Mucosa of gallbladder (tissue), 1 donor: ENCODE measurements at places on chromosomes 3 and 15.

DNA sequence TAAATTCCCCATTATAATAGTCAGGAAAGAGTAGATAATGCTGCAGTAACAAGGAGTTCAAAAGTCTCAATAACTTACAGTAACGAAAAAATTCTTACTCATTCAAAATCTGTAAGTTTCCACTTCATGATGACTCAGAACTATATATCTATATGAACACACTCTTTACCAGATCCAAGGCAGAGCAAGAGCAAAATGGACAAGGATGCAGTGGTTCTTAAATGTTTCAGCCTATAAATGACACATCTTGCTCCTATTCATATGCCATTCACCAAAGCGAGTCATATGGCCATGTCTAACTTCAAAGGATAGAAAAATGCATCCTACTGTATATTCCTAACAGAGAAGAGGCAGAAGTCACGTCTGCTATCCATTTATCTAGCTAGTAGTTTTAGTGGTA lies 787.7 kb downstream of the NAALADL2 start:
- DNase-seq, result no peak

- no peak for DNase-seq
Observed at GRCh38 chr3:183975981-183976662, 41.6 kb downstream of the ABCC5 start.

DNA sequence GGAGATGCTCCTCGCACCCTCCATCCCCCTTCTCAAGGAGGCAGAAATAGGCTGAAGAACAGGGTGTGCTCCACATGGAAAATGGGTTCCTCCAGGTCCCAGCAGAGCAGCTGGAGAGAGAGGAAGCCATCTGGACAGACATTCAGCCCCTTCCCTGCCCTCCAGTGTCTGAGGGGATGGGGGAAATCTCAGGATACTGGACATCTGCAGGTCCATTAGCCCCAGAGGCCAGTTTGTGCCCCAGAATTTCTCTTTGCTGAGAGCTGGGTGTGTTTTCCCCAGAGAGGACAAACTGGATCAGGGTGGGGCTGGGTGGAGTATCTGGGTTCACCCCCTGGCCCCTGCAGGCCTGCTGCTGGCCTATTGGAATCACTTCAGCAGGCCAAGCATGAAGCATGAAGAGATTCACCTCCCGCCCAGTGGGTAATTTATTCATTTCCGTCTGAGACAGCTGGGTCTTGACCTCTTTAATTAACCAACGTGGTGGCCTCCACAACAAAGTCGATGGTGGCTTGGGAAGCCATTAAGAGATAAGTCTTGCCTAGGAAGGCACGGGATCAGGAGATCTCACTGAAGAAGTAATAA lies 4.6 kb downstream of the FAM3D start:
- DNase-seq, result no peak

GRCh38 chr15:80861731-80862170 lies 82.6 kb downstream of the CEMIP start:
- DNase-seq, result no peak

DNA sequence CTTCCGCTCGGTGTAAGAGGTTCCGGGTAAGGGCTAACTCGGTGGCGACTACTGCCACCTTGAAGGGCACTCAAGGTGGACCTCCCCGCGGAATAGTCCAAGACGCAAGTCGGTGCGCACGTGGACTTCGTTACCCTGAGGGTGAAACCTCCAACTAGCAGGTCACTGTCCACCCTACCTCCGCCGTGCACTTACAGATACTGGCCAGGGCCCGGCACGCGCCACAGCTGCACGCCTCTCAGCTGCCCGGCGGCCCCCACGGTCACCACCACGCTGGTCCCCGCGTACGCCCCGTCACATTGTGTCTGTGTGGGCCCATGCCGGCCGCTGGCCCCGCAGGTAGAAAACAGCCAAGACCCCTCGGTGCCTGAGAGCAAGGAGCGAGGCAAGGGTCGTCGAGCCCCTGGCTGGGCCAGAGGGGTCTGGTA lies 1.1 kb downstream of the LTK start:
- no peak for DNase-seq

DNA sequence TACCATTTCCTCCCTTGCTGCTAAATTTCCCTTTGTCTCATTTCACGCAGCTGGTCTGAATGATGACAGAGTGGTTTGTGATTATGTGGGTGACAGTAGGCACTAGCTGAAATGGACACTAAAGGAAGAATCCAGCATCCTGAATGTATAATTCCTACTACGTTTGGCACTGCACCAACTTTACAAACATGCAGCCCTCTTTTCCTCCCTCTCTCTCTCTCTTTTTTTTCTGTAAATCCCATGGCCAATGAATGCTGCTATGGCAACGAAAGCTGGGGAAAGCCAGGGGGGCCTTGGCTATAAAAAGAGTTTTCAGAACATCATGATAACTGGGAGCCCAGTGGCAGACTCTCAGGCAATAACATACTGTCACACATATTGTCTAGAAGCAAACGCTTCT lies 367.2 kb upstream of the AGTR1 start:
- DNase-seq, result no peak
